ENCODE measurements at places on chromosomes 3 and 15.

DNA sequence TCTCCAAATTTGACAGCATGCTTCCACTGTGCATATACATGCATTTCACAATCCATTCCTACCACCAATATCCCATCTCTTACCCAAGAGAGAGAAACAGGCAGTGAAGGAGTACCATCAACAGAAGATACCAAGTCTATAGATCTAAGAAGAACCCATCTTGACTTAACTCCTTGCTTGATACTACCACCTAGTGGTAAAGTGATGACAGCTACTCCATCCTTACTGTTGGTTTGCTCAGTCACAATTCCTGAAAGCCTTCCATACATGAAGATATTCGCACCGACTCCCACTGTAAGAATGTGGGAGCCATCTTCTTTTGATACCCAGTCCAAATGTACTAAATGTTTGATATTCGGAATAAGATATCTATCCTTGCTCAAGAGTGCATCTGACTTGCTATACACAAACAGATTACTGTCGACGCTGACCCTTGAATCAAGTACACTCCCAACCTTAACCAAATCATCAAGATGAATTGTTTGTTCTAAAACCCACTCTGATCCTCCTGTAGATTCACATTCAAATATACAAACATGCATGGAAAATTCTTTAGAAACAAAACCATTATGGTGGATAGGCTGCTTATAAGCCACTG, 123.1 kb downstream of the DMXL2 start:
- DNase-seq: peak; percentile 12

DNA sequence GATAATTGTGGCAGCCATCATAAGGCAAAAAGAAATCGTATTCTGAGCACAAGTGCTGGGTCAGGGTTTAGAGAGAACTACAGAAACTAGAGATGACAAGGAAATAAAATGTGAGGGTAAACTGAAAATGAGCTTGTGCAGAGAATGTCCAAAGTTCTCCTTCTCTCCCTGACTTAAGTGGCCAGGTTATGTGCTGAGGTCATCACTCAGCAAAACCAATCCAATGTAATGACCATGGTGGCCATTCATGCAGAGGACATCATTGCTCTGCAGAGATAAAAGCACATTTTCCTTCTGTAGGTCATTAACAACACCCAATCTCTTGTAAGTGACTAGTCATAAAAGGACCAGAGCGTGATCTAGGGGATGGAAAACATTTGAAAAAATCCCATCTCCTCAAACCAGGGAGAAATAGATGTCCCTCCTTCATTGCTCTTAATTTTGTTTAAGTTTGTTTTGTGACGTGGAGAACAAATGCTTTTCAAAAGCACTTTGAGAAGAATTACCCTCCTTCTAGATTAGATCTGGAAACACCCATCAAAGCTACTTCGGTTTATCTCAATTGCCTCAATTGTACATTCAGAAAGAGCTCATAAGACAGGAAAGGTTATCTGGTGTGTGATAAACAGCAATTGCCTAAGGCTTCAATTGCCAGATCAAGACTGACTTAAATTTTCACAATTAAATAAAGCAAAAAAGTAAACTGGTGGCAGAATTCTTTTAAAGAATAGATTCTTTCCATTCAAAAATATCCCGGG, 173.4 kb downstream of the SERPINI1 start:
- no peak for DNase-seq

GRCh38 chr3:31943041-31943440, 38.0 kb downstream of the OSBPL10 start:
- DNase-seq: no peak

DNA sequence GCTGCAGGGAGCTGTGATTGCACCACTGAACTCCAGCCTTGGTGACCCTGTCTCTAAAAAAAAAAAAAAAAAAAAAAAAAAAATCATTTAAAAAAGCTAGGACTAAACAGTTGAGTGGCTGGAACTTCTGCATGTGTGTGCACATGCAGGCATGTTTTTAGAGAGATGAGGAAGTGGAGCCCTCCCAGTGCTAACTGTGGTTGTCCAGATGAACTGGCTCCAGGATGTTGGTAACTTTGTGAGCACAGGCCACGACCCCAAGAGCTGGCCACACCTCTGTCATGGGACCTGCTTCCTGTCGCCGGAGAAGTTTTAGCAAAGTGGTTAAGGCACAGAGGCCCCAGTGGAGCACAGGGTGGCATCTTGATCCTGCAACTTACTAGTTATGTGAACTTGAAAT, 27.0 kb downstream of the CHCHD6 start:
- DNase-seq: no peak

Measured in NCI-H2081 treated with DMSO at 0.1 percent for 48 hours (cell line).